ENCODE measurements at places on chromosomes 4 and X.

DNA sequence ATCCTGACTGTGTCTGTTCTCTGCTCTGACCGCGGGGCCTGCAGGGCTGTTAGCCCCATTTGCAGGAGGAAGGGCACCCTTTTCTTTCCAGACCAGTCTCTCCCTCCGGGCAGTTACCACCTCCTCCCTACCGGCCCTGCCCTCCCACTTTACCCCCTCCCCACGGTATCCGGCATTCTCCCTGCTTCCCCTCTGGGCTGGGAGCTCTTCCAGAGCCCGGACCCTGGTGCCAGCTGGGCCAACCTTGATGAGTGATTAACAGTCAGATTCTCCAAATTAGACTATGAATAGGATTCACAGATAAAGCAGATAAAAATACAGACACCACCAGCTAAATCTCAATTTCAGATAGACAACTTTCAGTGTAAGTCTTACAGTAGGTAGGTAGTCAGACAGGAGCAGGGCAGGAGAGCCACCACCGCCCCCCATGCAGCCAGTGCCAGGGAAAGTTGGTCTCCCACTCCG, 23.4 kb upstream of the WFS1 start:
- DNase-seq: no peak

DNA sequence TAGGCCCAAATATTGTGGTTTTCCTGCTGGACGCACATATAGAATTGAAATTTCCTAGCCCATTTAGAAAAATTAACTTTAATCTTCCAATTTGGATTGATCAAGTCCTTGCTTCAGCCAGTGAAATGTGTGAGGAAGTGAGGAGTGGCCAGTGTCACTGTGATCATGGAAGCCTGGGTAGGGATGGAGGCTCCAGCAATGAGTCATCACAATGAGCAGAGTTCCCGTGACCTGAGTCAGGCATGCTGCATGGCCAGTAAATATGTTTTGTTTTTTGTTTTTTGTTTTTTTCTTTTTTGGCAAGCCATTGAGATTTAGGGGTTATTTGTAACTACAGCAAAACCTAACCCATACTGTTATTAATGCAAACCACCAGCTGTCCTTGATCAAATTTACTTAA, 52.1 kb downstream of the IDS start:
- peak; percentile 3 for DNase-seq

GRCh38 chr4:2417226-2417764, 1.1 kb downstream of the ZFYVE28 start:
- no peak for DNase-seq

- no peak for DNase-seq
Observed at GRCh38 chr4:165005352-165005925, 26.4 kb upstream of the TRIM60 start.

- DNase-seq: no peak
Observed at GRCh38 chr4:145852256-145852839, 86.3 kb downstream of the ZNF827 start.

DNA sequence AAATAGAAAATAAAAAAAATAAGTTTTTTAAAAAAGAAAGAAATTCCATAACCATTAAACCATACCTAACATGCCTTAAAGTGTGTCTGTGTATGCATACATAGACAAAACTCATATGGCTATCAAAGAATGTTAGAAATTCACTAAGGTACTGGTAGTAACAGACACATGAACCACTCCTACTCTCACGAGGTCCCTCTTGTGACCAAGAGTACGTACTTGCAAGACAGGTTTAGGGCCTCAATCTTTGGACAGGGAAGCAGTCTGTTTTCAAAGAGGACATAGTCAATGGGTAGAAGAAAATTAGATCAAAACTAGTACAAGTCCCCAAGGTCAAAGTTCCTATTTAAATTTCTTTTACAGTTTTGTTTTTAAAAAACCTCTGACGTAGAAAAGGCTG, 117.3 kb downstream of the CHM start:
- DNase-seq: no peak

- DNase-seq: no peak
Observed at GRCh38 chr4:6924361-6924779, 14.7 kb downstream of the TBC1D14 start.

DNA sequence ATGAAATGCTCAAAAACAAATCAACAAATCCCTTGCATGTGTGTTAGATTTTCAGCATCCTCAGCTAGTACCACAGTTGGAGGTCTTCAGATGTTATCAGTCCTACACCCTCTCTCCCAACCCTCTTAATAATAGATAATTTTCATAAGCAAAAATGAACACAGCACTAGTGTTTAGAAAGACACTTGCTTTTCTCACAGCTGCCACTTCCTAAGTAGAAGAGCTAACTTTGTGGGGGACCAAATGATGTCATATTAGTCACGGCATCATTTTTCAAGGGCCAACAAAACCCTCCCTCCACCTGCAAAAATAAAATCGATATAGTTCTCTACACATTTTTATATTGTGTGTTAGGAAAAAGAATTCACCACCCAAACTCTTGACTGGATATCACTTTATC, 163.5 kb upstream of the GYPA start:
- no peak for DNase-seq

Data from HS-5 (cell line).